ENCODE measurements at places on chromosomes 16 and 17. TPM values are rescaled to one million over a fixed set of nuclear protein-coding genes. Genes with fewer than 3 reads are reported as not detected.

Gene PRR15L
- not detected for total RNA-seq

Gene KRTAP2-3
- total RNA-seq, result not detected

Gene AGRP
- total RNA-seq, result not detected

Gene CA5A
- 0.41 TPM for total RNA-seq

Gene TMEM100
- 2.1 TPM for total RNA-seq

Gene ABCA10
- 16.5 TPM for total RNA-seq

Gene DNAI2
- not detected for total RNA-seq

Gene RND2
- total RNA-seq, result 21.8 TPM

Gene NXPH3
- total RNA-seq, result 19.8 TPM

Gene KRT12
- not detected for total RNA-seq

DNA sequence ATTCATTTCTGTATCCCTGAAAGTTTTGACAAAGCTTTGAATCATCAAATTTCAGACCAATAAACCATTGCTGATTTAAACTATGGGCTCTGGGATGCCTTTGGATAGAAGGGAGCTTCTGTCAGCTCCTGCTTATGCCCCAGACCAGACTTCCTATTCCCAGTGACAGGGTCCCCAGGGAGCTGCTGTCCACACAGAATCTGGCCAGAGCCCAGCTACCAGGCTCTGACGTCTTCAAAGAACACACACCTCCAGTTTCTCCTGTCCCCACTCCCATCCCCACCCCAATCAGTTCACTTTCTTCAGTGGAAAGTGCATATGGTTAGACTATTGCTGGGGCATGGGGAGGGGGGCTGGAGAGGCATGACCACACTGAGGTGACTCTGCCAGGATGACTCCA, 51.6 kb upstream of the SREBF1 start:
- no peak for DNase-seq

DNA sequence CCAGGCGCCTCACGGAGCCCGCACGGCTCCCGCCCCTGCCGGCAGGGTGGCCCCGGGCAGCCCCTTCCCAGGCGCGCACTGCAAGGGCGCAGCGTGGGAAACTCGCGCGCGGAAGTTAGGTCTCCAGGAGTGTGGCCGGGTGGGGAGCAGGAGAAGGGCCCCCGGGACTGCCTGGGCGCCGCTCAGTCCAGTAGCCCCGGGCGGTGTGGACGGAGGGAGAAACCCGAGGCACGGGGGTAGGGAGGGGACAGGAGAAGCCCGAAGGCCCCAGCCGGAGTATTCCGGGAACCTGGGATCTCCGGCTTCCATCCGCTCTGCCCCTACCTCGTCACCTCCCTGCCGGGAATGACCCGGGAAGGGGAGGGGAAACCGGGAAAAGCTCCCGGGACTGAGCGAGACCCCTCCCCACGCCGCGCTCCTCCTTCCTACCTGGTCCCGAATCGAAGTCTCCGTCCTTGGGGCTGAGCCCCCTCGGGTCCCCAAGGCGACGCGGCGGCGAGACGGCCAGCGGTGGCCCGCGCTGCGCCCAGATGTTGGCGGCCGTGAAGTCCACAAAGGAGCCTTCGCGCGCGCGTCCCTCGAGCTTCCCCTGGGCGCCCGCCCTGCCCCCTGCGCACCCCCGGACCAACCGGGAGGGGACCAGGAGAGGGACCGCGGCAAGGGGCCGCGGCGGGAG, 418 bp downstream of the SOCS3 start:
- no peak for DNase-seq

- no peak for DNase-seq
Observed at GRCh38 chr16:12557786-12558185, 245.9 kb downstream of the CPPED1 start.

- DNase-seq, result no peak
Observed at GRCh38 chr16:66091471-66091891, 275.0 kb upstream of the CDH5 start.

DNA sequence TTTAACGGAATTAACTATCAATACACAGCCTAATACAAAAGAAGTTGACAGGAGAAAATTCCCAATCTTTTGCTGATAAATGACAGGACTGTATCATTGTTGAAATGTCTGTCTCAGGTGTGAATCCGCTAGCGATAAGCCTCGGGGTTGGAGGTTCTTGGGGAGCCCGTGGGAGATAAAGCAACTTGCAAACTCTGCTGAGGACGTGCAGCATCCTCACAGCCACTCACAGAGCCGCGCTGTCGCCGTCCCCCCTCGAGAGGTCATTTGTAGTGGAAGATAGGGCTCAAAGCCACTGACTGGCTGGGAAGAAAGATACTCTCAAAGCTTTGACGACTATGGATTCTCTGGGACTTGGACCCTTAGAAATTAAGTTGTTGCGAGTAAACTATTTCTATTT, 17.0 kb downstream of the MAP1LC3B start:
- DNase-seq, result no peak

DNA sequence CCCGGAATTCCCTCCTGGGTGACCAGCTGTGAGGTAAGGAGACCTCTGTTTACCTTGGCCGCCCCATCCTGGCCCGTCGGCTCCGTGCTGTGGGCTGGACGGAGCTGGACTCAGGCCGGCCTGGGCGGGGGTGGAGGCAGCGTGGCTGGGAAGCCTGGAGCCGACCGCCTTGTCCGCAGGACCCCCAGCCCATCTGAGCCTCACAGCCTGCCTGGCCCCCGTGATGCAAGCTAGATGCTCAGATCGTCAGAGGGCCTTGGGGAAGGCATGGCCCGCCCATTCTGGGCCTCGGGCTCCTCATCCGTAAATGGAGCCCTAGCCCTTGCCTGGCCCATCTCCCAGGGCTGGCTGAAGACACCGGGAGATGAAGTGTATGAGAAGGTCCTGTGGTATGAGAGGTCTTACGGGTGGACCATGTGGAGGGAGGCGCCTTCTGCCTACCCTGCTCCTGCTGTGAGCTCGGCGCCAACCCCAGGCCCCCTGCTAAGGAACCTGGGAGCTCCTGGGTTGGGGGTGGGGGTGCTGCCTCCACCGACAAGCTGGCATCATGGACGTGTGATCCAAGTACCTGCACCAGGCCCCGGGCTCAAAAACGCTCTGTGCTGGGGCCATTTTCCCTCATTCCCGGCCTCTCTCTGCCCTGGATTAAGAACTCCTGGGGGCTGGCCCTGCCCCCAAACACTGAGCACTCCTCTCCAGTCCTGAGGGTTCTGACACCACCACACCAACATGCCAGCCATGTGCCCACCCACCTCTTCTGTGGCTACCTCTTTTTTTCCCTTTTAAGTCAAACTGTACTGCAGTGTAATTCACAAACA, 5.4 kb upstream of the P2RX1 start:
- DNase-seq, result no peak

DNA sequence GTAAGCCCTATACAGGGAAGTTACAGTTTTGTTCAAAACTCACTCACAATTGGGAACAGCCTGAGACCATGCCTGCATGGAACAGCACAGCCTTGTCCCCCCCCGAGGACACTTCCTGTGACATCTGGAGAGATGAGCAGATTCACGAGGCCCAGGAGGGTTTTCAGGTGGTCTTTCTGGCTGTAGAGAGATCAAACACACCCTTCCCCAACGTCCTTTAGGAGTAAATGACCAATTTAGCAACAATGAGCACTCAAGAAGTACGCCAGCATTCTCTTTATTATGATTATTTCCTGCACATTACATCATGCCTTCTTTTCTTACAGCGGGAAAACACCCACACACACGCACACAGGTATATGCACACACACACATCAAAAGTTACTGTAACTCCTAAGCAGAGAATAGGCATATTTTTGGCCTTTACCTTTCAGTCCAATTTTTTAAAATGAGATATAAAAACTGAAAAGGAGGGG, 39.0 kb downstream of the ADCY9 start:
- no peak for DNase-seq

DNA sequence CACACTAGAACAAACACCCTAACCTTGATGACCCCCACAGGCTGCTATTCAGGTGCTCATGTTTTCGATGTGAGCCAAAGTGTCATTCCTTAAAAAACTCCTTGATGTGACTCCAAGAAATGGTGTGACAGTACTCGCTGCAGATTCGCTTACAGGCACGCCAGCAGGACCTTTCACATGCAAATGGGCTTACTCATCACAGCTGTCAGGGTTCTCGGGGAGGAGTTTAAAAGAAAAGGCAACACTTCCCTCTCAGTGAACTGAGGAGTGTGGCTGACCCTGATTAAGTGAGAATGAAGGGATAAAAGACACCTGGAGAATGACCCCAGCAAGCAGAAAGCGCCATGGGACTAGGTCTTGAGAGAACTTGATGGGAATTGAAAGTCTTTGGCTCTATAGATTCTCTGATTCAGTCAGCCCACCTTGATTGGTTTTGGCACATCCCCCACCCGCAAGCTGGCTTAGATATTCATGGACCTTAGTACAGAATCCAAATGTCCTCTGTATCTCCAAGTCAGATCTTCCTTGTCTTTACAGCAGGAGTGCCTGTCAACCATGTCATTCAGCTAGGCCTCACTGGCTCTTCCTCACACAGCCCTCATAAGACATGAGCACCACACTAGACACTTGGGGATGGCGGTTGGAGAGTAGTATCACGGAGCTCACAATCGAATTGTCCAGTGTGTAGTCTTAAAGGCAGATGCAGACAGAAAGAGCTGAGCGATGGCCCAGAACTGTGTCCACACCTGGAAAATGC, 82.6 kb downstream of the HIC1 start:
- no peak for DNase-seq

DNA sequence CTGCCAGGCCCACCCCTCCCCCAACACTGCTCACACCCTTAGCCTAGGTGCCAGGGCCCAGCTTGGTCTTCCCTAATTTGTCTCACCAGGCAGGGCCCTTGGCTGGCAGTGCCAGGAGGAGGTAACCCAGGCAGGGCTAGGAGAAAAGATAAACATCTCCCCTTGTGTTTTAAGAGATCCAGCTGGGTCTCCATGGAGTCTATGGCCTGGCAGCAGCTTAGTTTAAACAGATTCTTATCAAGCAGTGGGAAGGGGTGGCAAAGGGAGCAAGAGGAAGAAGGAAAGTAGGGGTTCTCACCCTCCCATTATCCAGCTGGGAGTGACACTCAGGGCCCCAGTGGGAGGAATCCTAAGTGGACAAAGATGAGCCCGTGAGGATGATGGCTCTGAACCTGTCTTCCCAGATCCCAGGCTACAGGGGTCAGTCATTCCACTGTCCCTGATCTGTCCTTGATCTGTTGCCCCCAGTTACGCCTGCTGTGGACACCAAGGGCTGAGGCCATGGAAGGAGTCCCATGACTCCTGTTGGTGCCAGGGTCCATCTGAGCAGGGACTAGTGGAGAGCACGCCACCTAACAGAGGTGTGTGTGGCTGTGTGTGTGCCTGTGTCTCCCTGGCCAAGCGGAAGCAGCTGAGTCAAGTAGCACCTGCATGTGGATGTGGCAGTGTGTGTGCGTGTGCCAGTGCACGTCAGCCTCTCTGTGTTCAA, 47.4 kb upstream of the MEIOC start:
- no peak for DNase-seq

DNA sequence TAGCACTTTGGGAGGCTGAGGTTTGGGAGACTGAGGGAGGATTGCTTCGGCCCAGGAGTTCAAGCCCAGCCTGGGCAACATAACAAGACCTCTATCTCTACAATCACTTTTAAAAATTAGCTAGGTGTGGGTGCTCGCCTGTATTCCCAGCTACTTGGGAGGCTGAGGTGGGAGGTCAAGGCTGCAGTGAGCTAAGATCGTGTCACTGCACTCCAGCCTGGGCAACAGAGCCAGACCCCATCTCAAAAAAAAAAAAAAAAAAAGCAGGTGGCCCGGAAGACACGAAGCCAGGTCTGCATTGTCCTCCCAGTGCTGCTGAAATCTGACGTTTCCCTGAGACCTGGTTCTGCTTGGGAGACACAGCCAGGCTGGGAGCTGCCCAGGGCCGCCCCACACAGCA, 18.8 kb upstream of the TIMP2 start:
- no peak for DNase-seq

DNA sequence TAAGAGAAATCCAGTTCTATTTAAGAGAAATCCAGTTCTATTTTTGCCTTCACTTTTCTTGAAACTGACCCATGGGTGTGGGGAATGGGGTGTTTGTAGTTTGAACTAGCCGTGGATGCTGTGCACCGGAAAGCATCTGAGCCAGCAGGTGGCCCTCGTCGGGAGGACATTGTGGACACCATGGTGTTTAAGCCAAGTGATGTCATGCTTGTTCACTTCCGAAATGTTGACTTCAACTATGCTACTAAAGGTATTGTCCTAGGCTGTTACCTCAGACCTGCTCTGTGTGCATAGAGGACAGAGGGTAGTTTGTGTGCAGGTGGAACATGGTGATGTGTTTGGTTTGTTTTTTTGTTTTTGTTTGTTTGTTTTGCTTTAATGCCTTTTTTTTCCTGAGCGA, 3.3 kb downstream of the ATXN2L start:
- DNase-seq, result no peak

DNA sequence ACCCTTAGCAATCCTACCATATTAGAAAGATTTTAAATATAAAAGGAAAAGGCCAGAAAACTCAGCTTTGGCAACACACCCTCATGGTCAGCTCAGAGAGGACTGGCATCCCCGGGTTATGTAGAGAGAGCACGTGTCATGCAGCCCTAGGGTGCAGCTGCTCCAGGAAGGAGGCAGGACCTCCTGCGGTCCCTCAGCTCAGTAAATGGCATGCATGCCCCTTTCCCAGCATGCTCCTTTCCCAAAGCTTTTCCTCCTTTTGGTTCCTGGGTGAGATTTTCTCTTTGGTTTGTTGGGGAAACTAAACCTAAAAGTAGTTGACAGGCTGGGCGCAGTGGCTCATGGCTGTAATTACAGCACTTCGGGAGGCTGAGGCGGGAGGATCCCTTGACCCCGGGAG, 3.9 kb downstream of the GAN start:
- no peak for DNase-seq

DNA sequence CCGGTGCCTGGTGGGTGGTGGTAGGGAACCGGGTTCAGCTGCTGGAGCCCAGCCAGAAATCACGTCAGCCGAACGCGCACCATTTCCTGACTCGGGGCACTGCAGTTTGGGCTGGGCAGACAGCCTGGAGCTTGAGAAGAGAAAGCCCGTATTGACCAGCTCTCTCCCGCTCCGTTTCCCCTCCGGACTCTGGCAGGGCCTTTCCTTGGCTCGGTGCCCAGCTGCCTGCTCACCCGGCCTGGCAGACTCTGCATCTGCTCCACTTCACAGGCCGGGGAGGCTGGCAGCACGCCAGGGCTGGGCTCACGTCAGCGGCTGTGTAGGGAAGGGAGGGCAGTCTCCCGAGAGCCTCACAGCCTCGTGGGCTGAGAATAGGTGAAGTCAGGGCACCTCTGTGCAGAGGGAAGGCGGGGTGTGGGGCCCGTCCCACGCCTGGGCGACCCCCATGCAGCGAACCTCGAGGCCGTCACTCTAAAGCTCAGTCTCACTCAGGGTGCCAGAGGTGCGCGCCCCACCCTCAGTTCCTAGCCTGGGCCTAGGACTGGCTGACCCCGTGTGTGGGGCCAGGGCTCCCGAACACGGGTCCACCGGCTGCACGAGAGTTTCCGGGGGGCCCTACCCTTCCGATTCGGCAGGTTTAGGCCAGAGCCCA, 59.1 kb downstream of the OR1D5 start:
- peak; percentile 99 for DNase-seq

DNA sequence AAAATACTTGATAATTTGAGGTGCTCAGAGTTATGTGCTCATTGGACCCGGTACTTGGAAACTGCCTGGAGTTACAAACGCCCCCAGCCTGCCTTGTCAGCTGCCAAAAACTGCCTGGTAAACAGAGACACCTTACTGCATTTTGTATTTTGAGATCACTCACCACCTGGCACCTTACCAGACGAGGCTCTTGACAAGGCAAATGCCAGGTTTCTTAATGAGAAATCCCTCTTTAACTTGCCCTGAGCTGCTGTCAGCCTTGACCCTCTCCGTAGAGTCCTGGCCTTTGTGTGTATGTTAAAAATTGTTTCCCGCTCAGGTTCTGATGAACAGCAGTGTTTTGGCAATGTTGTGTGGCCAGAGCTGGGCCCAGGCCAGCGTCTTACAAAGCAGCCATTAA, 28.8 kb downstream of the SYT17 start:
- no peak for DNase-seq

- no peak for DNase-seq
Observed at GRCh38 chr16:17343728-17344127, 127.0 kb downstream of the XYLT1 start.

All from dorsolateral prefrontal cortex (tissue), 122 donors.